Stimulated activated CD8-positive, alpha-beta memory T cell treated with anti-CD3 and anti-CD28 coated beads, Interleukin-15, amount 100 ng/mL, for 1 hour (primary cell): ENCODE measurements at places on chromosomes 3 and 15.

GRCh38 chr3:129462361-129462968 lies 22.4 kb downstream of the IFT122 start:
- no peak for DNase-seq

GRCh38 chr3:186978712-186979111 lies 48.4 kb downstream of the ST6GAL1 start:
- no peak for DNase-seq

GRCh38 chr3:43455233-43455632 lies 166.6 kb downstream of the ANO10 start:
- DNase-seq = no peak

DNA sequence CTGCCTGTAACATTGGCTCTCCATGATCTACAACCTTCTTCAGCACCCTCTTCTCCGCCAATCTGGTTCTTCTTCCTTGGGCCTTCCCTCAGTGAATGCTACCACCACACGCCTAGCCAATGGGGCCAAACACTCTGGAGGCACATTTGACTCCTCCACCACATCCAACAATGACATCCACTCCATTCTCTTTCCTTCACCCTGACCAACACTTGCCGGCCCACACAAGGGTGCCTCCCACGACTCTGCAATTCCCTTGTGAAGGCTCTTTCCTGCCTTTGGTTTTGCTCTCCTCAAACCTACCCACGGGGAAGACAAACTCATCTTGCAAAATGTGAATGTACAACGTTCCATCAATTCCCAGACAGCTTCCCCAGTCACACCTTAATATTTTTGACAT lies 263.8 kb downstream of the FOXP1 start:
- DNase-seq = no peak

GRCh38 chr3:42778644-42779043 lies 5.6 kb upstream of the CCDC13 start:
- DNase-seq = no peak

DNA sequence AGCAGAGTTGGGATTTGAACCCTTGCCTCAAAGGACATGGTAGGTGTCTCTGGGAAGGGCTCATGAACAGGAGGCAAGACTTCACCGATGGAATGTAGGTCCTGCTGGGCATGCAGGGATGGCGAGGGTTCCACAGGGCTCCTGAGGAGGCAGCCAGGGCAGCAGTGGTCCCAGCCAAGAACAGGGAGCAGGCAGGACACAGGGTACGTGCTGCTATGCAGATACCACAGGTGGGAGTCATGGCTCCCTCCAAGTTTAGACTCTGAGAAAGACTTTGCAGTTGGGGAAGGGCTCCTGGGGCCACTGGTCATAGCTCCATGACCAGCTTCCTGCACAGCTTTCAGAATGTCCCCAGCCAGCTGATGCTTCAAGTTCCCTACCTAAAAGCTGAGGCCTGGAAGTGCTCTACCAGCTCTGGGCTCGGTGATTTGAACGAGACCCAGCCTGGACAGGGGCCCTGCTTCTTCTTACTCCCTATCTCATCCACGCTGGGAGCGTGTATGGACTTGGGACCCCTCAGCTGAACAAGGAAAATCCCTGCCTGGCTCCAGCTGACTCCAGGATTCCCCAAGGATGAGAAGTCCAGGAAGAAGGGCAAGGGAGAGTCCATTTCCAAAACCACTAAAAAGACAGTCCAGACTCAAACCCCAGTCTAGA lies 747 bp downstream of the MYL3 start:
- no peak for DNase-seq

DNA sequence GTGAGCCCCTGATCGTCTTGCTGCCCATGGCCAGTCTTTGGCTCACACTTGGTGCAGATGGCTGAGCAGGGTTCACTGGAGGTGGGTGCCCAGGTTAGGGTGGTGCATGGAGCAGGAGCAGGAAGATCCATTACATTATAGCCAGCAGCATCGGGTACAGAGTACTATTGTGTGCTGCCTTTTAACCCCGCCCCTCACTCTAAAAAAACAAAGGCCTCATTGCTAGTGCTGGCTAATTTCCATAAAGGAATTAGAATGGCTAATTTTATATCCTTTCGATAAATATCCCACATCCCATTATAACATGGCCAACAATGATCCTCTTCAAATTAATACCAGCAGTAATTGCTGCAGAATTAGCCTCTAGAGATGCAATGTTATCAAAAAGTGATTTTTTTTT lies 45.8 kb upstream of the PPP4R2 start:
- no peak for DNase-seq

DNA sequence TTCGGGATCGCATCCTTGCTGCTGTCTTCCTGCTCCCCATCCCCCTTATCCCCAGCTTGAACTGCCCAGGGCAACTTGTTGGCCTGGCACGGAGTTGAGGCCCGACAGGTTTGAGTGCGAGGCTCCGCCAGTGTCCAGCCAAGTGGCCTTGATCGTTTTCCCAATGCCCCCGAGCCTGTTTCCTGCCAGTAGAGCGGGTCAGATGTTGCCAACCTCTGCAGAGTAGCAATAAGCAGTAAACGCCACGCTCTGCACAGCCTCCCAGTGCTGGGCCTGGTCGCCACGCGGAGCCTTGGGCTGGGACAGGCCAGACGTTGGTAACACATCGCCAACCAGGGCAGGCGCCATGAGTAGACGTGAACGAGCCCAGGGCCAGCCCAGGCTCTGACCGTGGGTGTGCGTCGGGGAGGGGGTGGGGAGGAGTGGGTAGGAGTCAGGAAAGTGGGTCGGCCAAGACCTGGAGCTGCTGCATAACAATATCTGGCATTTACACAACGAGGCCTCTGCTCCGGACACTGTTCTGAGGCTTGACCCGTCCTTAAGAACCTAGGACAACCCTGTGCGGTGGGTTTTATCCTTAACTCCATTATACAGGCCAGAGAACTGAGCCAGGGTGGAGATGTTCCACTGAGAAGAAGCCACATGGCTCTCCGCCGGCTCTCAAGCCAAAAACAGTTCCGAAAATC lies 444 bp upstream of the ABHD14A start:
- DNase-seq = no peak

DNA sequence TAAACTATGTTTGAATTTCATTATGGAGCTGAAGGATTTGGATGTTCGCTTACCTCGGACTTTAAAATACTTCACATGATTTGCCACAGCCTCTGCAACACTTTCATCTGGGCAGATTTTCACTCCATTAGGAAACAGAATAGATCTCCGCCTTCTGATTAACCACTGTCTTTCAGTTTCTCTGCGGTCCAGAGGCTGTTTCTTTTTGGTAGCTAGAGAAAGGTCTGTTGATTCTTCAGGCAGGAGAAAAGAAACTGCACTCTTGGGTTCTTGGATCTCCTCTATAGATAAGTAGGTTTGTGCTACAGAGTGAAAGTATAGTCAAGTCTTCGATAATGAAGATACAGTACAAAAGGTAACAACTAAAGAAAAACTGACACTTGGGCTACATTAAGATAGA lies 844 bp downstream of the IMPG2 start:
- no peak for DNase-seq

DNA sequence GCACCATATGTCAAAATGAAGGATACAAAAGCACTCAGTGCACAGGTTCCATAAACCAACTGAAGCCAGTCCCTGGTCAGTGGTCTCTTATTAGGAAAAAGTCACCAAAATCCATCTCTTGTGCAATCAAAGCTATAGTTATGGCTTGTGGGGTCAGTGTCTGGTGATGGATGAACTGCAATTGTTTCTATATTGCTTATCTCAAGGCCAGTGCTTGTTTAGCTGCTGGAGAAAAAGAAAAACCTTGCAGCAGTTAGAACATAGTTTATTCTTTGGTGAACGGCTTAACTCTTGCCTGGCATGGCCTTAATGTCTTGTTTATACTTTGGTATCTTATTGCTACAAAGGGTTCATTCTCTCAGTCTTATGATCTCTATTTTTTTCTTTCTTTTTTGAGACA lies 2.9 kb upstream of the UQCRC1 start:
- no peak for DNase-seq

DNA sequence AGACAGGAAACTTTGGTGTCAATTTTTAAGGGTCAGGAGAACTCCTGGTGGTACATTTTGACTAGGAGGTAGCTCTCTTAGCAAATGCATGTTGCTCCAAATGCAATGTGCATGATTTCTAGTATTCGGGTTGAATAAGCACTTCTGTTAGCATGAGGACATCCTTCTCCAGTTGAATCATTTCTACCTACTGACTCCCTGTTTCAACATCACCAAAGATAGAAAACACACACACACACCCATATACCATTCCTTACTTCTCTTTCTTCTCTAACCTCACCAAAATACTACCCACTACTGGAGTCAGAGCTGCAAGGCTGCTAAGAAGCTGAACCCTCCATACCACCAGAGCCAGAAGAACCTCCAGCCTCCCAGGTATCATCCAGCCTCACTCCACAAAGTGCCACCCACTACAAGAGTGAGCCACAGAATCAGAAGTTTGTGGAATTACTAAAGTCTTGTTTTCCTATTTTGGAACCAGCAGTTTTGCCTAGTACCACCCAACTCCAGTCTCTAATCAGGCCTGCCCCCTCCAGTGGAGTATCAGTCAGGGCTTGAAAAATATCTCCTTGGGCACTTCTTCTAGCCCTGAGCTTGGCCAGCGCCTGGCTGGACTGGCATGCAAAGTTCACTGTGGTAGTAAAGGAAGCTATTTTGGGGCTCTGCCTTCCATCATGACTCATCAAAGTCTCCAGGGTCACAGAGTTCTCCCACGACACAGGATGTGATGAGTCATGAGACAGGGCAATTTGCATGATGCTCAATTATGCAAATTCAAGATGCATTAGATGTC lies 110.3 kb downstream of the CYP19A1 start:
- DNase-seq = no peak

- no peak for DNase-seq
Measured at GRCh38 chr3:160564258-160564911, 986 bp downstream of the KPNA4 start.

DNA sequence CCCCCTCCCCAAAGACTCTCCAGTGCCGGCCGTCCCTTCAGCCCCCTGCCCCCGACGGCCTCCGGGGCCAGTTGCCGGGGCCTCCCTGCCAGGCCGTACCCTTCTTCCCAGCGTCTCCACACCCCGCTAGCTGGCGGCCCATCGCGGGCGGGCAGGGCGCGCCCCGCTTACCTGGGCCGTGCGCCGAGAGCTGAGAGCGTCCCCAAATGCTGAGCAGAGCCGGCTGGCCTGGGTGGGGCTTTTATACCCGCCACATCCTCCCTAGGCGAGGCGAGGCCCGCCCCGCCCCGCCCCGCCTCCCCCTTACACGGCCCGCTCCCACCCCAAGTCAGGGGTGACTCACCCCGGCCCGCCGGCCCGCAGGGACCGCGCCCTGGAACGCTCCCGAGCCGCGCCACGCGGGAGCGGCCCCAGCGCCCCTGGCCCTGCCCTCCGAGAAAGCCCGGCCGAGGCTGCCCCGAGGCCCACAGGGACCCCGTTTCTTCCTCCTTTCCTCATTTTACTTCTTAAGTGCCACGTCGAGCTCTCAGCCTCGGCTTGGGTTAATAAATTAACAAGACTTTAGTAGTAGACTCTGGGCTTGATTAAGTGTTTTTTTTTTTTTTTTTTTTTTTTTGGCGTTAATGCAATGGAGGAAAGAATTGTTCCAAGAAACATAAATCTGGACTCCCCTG lies at the start of gene ANXA2:
ANXA2 (minus strand) TSS at position 215 of the 674 bp plus-strand sequence. CDS start 11,911 bp downstream, outside the sequence.
- DNase-seq = peak; percentile 68

GRCh38 chr3:41424543-41425300 lies 225.4 kb downstream of the CTNNB1 start:
- DNase-seq = no peak

- DNase-seq = no peak
Measured at GRCh38 chr3:194472290-194472920, 14.4 kb downstream of the ATP13A3 start.

DNA sequence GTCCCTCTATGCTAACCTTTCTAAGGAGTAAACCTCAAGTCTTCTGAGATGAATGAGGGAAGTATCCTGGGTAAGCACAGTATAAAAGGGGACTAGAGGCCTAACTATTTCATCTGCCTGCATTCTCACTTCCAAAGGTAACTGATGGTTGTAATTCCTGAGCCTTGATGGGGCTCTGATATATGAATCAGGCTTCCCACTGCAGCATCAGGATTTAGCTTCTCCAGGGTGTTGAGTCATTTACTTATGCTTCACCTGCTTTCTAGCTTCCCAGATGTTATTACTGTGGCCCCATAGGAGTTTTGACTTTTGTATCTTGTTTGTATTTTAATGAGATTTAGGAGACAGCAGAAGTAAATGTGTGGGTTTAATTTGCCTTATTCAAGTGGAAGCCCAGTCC lies 207.3 kb upstream of the EIF1B start:
- no peak for DNase-seq

- no peak for DNase-seq
Measured at GRCh38 chr15:96344060-96344705, 13.7 kb downstream of the NR2F2 start.

GRCh38 chr3:74393426-74393825 lies 221.0 kb downstream of the CNTN3 start:
- DNase-seq = no peak

GRCh38 chr3:142588703-142589102 lies 7.5 kb upstream of the PLS1 start:
- no peak for DNase-seq

DNA sequence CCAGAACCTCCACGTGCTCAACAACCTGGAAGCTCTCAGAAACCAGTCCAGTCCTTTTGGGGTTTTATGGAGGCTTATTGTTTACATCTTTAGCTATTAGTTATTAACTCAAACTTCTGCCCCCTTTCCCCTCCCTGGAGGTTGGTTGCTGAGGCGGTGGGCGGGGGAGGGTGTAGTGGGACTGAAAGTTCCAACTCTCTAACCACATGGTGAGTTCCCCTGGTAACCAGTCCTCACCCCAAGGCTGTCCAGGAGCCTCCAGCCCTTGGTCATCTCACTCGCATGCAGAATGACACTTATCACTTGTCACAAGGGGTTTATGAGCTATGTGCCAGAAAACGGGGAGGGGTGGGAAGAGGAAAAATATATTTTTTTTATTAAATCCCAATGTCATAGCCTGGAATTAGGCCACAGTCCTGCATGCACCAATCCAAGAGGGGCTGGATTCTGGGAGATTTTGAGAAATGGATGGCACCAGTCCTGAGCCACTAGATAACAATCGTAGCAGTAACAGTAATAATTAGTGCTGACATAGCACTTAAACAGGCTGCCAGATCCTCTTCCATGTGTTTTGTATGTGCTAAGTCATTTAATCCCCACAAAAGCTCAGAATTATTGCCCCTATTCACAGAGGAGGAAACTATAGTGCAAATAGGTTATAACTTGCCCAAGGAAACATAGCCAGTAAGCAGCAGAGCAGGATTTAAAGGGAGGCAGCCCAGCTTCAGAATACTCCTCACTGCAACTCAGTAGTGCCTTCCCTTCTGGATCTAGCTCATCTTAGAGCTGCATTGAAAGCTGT lies 85.7 kb downstream of the CRYGS start:
- DNase-seq = no peak

GRCh38 chr3:48411606-48412374 lies 18.1 kb downstream of the PLXNB1 start:
- no peak for DNase-seq

DNA sequence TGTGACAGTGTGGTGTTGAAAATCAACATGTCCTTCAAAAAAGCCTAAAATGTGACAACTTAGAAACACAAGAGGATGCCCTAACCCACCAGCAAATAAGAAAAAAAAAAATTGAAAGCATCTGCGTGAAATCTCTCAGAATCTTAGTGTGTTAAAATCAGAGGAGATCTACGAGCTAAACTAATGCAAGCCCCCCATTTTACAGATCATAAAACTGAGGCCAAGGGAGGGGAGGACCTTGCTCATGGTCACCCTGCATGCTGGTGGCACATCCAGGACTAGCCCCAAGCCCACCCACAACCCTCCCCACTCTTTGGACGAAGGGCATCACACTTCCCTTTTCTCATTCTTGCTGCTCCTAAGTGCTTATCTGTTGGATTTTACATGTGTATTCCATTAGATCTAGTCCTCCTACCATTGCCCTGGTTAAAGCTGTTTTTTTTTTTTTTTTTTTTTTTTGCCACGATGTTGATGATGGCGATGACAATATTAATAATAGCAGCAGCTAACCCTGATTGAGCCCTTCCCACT lies 29.1 kb upstream of the NOX5 start:
- no peak for DNase-seq
